LHCN-M2 (cell line): ENCODE measurements at places on chromosomes 5 and 9. TPM values are rescaled to one million over a fixed set of nuclear protein-coding genes. Genes with fewer than 3 reads are reported as not detected.

Gene ZDHHC11
- 0.17 TPM in 1 of 2 replicates, not detected in the other for total RNA-seq

Gene ANKRD55
- not detected in 2 replicates for total RNA-seq

Gene PHF2
- total RNA-seq = 15.2 and 16.7 TPM in 2 replicates

Gene DIPK1B
- 0.77 TPM in 1 of 2 replicates, not detected in the other for total RNA-seq

Gene DDX4
- total RNA-seq = not detected in 2 replicates

Gene THBS4
- total RNA-seq = 0.11 and 0.38 TPM in 2 replicates

Gene DENND4C
- total RNA-seq = 29.3 and 32.0 TPM in 2 replicates

Gene ELOVL7
- not detected in 2 replicates for total RNA-seq

Gene RASGEF1C
- total RNA-seq = not detected in 2 replicates

DNA sequence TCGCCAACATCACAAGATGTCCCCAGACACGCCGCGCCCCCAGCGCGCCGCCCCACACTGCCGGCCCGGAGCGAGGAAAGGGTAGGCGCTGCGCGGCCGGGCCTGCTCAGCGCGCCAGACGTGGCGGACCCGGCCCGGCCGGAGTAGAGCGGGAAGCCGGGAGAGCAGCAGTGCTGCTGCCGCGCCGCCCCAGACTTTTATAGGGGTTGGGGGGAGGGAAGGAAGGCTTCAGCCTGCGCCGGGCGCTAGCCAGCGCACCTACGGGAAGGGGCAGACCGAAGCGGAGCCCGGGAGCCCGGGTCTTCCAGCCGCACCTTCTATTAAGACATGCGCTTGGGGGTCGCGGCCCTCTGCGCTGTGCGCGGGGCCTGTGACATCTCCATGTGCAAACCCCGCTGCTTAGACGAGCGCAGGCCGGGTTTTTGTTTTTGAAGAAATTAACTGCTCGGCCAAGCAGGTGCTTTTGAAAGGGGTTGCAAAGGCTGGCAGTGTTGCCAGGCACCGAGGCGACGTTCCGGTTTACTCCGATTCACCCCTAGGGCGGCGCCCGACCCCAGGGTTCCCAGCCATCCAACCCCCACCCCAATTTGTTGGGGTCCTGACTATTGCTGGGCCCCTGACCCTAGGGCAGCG, 353 bp upstream of the PAX5 start:
- no peak for DNase-seq

DNA sequence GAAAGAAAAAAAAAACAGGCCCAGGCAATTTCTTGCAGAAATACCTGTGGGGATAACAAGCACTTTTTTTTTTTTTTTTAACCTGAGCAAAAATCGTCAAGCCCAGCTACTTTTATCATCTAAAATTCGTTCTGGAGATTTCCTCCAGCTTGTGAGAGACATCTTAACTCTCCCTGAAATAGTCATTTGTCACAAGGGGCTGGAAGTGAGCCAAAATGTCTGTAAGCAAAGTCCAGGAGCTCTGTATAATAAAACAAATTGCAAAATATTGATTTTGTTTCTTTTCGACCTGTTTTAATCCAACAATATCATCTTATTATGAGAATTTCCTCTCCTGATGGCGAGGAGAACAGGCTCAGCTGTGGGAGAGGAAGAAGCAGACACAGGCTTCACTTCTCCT, 168.4 kb downstream of the TTLL11 start:
- no peak for DNase-seq

- DNase-seq = no peak
Measured at GRCh38 chr9:112485574-112485973, 1.1 kb upstream of the KIAA1958 start.

- peak; percentile 80 for DNase-seq
Measured at GRCh38 chr5:1488882-1489680, 34.7 kb downstream of the LPCAT1 start.

GRCh38 chr9:121373011-121373729, 3.1 kb upstream of the STOM start:
- DNase-seq = peak; percentile 91

DNA sequence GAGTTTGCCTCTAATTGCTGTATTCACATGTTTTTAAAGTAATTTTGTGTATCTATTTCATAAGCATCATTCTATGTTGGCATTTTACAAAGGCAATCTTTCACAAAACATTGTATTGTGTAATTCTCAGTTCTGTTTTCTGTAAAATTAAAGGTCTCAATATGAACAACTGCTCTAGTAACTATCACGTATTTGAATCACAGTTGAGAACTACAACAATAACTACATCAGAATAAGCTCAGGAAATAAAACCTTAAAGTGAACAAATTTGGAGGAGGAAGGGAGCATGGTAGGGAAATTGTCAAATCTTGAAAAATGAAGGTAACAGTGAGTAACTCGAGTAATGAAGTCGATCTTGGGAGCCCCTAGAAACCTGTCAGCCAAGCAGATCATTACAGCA, 22.5 kb upstream of the CAMK4 start:
- no peak for DNase-seq

DNA sequence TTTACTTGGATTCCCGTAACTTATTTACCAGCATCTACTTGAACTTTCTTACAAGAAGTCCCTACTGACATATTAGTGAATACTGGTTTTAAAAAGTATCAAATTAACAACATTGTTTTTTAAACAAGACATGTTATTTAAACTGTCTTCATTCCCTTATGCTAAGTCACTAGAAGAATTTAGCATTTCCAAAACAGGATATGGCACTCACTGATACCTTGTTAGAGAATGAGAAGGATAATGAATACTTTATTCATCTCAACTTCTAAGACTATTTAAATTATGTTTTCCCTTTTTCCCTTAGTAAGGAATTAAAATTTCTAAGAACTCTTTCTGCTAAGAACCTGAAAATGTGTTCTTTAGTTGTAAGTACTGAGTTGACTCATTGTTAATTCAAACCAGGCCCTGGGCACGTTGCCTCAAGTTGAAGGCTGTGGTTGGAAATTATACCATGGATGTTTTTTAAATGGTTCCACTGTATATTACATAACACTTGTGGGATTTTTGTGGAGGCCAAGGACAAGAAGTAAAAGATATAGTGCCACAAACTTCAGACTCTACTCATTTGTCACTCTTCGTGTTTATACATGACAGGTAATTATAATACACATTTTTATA, 219.0 kb upstream of the EDIL3 start:
- DNase-seq = peak; percentile 85

DNA sequence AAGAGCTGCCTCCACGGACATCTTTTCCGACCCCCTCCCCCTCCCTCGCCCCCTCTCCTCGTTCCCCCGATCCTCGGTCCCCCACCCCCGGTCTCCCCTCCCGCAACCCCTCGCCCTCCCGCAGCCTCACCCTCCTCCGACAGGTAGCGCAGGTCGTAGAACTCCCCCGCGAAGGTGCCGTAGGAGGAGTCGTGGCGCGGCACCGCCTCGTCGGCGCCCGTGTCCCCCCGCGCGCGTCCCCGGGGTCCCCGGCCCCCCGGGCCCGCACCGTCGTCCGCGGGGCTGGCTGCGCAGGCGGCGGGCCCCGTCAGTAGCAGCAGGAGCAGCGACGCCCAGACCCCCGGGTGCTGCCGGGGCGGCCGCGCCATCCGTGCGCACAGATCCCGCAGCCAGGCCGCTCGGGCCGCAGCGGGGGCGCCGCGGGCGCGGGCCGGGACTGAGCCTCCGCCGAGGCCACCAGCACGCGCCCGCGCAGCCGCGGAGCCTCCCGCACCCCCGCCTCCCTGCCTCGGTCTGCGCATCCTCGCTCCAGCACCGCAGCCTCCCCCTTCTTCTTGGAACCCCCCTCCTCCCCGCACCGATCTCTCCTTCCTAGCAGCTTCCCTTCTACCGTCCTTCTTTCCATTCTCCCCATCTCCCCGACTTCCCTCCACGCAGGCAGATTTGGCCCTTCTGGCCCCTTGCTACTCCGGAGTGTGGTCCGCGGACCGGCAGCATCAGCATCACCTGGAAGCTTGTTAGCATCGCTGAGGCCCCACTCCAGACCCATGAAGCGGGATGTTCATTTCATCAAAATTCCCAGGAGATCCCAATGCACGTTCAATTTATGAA, at the start of gene FRRS1L:
FRRS1L (minus strand) TSS at position 479 of the 831 bp plus-strand sequence; CDS start at position 368, 111 bp downstream.
- DNase-seq = no peak

GRCh38 chr5:59128646-59129290, 545.9 kb downstream of the RAB3C start:
- no peak for DNase-seq

- DNase-seq = no peak
Measured at GRCh38 chr9:94666364-94667099, 27.2 kb upstream of the FBP1 start.

DNA sequence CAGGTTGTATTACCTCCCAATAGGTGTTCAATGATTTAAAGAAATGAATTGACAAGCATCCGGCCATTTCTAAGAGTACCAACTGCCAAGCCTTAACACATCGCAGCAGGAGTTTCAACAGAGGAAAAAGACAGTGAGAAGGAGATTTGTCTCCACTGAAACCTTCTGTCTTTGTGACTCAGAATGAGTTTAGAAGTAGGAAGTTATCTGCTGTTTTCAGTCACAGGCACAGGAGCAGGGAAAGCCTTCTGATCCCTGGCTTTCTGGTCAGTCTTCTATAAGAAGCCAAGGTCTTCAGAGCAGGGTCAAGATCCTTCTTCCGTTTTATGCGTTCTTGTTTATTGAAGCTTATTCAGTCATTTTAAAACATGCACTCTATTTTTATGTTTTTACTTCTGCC, 390.7 kb upstream of the PCSK5 start:
- no peak for DNase-seq

DNA sequence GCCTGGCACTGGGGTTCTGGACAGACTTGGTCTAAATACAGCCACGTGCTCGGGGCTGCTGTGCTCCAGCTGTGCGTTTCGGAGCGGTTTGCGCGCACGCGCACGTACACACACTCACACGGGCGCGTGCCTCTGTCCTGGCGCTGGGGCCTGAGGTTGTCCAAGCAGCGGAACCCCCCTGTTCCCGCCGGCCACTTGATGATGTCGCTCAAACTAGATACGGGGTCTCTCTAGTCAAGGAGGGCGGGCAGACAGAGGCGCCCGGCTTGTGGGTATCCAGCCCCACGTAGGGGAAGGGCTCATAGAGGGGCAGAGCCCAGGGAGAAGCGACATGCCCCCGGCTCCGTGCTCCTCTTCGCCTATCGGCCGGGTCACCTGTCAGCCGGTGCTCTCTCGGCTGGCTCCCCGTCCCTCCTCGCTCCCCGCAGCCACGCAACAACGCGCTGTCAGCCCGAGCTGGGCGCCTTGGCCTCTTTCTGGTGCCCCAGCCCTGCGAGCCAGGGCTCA, 8.9 kb downstream of the NR2F1-AS1 start:
- no peak for DNase-seq

- no peak for DNase-seq
Measured at GRCh38 chr9:136148766-136149165, 30.1 kb upstream of the TMEM250 start.

DNA sequence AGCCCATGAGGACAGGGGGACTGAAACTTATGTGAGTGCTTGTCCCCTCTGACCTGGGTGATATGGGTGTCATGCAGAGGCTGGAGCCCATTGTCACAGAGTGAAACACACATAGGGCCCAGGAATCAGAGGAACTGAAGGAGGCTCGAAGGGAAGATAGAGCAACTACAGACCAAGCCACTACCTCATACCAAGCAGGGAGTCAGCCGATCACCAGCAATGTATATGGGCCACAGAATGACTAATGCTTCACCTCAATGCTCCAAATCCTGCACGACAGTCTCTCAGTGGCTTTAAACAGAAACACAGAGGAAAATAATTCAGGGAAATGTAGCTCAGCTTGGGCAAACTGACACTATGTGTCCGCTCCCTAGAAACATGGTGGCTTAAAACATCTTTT, 8.9 kb upstream of the FBXW11 start:
- DNase-seq = no peak

GRCh38 chr5:94891972-94892371, 273.5 kb downstream of the SLF1 start:
- DNase-seq = no peak

DNA sequence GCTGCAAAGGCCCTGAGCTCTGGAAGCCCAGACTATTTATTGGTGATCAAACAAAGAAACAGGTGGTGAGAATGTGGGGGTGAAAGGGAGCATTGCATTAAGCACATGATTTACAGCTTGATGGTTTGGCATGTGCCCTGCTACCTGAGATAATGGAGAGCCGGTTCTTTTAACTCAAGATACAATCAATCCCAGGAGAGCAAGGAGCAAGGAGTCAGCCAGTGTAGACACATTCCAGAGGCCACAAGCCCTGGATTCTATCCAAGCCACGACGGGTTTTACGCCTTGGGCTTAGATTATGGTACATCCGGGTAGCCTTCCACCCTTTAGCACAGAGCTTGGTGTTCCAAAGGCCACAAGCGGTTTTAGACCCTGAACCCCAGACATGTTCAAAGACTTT, 292.2 kb downstream of the CYLC2 start:
- DNase-seq = no peak

DNA sequence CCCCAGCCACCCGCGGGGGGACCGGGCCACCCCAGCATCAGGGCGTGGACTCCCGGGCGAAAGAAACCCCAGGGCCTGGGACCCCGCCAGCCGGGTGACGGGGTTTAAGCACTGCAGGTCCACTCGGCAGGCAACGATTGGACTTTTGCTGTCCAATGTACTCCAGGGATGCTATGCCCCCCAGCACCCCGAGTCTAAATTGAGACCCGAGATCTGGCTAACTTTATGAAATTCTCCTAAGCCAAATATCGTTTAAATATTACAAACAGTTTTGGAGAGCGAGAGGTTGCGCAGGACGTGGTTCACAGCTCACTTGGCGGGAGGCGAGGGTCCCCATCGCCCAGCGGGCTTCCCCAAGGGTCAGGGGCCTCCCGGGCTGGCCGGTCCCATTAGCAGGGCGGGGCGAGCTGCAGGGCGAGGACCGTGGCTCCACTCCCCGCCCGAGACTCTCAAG, 384 bp upstream of the MRPS2 start:
- DNase-seq = no peak

DNA sequence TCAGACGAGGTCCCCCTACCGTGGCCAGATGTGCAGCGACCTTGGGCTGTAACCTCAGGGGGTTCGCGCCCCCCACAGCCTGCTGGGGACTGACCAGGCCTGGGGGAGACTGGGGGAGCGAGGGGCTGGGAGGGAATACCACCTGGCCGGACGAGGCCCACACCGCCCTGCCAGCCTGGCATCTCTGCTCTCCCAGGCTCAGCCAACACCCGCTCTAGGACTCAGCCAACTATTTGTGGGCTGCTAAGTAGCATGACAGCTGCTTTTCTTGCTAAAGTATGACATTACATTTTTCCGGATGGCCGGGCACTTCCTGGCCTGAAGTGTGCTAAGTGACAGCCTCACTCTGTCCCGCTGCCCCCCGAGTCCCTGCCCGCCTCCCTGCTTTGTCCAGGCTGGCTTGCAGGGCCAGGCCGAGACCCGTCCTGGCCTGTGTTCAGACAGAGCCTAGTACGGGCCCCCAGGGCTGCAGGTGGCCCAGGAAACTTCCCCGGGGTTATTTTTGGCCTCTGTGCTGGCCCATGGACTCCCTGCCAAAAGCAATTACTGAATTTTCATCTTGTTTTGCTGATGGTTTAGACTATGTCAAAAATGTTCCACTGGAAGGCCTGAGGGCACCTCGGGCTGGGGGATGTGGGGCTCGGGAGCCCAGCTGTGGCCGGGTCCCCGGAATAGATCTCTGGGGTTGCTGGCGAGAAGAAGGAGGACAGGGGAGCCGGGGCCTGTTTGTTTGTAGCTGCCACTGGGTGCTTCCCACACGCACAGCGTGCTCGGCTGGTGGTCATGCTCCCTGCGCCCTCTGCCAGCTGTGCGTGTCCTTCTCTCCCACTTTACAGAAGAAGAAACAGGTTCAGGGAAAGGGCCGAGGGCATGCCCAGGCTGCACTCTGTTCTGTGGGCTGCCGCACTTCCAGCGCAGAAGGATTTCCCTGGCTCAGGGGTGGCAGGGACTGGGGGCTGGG, 13.4 kb upstream of the SLC2A6 start:
- peak; percentile 81 for DNase-seq

- DNase-seq = no peak
Measured at GRCh38 chr9:131324736-131325679, 35.5 kb downstream of the PLPP7 start.

GRCh38 chr5:96657068-96657467, 5.1 kb upstream of the CAST start:
- peak; percentile 95 for DNase-seq

GRCh38 chr9:5459289-5459829, 9.0 kb downstream of the CD274 start:
- peak; percentile 44 for DNase-seq
